ENCODE measurements at places on chromosomes 4 and X.

DNA sequence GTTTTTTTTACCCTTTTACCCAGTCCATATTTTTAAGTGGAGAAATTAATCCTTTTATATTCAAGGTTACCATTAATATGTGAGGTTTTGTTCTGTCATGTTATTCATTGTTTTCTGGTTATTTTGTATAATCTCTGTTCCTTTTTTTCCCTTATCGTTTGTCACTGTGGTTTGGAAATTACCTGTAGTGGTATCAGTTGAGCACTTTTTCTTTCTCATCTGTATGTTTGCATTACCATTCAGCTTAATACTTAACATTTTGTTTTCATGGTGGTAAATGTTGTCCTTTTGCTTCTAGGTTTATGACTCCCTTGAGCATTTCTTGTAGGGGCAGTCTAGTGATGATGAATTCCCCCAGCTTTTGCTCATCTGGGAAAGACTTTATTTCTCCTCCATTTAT lies 6.6 kb downstream of the ETDC start:
- no peak for DNase-seq

GRCh38 chr4:122755675-122756074 lies 23.2 kb downstream of the BBS12 start:
- no peak for DNase-seq

- DNase-seq, result no peak
Observed at GRCh38 chr4:104494822-104495559, at the start of gene CXXC4. CXXC4 (minus strand) TSS chr4:104494894; CDS start chr4:104491802, 3,092 bp downstream.

DNA sequence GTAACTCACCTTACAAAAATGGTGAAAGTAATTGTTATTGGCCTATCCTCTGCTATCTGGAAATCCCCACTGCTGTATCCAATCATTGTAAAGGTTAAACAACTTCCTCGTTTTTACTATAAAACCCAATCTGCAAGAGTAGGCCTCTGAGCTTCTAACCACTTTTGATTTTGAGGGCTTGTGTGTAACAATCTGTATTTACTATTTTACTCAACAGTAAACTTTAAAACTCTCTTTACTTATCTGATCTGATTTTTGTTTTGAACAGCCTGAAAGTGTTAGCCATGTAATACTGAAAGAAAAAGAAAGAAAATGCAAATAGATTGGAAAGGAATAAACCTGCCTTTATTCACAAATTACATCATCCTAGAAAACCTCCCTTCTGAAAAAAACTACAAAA lies 63.1 kb downstream of the SLC10A7 start:
- no peak for DNase-seq

GRCh38 chr4:2300431-2301224 lies 38.7 kb upstream of the MXD4 start:
- DNase-seq, result no peak

DNA sequence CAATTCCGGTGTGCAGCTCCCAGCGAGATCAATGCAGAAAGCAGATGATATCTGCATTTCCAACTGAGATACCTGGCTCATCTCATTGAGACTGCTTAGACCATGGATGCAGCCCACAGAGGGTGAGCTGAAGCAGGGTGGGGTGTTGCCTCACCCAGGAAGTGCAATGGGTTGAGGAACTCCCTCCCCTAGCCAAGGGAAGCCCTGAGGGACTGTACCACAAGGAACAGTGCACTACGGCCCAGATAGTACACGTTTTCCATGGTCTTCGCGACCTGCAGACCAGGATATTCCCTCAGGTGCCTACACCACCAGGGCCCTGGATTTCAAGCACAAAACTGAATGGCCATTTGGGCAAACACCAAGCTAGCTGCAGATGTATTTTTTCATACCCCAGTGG lies 150.0 kb downstream of the TET2 start:
- DNase-seq, result no peak

DNA sequence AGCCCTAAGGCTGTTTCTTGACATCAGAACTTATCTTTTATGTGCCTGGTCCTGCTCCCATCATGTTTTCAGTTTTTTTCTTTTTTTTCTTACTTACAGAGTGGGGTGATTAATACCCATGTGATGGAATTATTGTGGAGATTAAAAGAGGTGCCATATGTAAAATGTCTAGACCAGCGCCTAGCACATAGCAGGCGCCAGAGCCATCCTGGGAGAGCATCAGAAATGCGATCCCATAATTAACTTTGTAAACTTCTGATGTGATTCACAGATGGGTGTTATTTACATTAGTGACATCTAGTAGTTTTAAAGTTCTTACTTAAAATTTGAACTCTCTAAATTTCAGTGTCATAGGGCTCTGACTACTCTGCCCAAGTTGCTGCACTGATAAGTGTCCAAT lies 66.2 kb upstream of the PGRMC2 start:
- DNase-seq, result no peak

All from activated naive CD4-positive, alpha-beta T cell treated with anti-CD3 and anti-CD28 coated beads, Interleukin-2, amount 50 U/mL, for 16 hours (primary cell).